Diencephalon (tissue), 1 donor: ENCODE measurements at places on chromosomes 6 and 20. TPM values are rescaled to one million over a fixed set of nuclear protein-coding genes. Genes with fewer than 3 reads are reported as not detected.

Gene TFAP2C
- total RNA-seq = under 0.01 TPM

Gene MOCS3
- total RNA-seq = 8.1 TPM

Gene SLC32A1
- 34.4 TPM for total RNA-seq

Gene MAP7
- 6.9 TPM for total RNA-seq

Gene LAMA2
- 13.1 TPM for total RNA-seq

Gene NPBWR2
- total RNA-seq = not detected

Gene RBM39
- total RNA-seq = 367 TPM

Gene CUL7
- 17.3 TPM for total RNA-seq

Gene HLA-DOB
- total RNA-seq = not detected

Gene RCAN2
- total RNA-seq = 42.7 TPM

Gene PACSIN1
- 13.6 TPM for total RNA-seq

Gene TDP2
- total RNA-seq = 33.4 TPM

Gene FAM209A
- total RNA-seq = not detected

Gene TMEM30A
- 206 TPM for total RNA-seq

Gene FOXF2
- 2.3 TPM for total RNA-seq

Gene WASF1
- total RNA-seq = 66.4 TPM

Gene CAP2
- total RNA-seq = 21.2 TPM

Gene COX4I2
- not detected for total RNA-seq

Gene PLCB1
- total RNA-seq = 85.8 TPM

Gene MRPS26
- 31.4 TPM for total RNA-seq

Gene VNN1
- total RNA-seq = not detected

Gene KHDRBS2
- 33.7 TPM for total RNA-seq

Gene OGFRL1
- total RNA-seq = 63.9 TPM

Gene BMP5
- 5.5 TPM for total RNA-seq

Gene KCNK17
- total RNA-seq = 0.69 TPM

Gene FAM184A
- total RNA-seq = 40.8 TPM

Gene NELFE
- 47.5 TPM for total RNA-seq

Gene PAK5
- 33.0 TPM for total RNA-seq

Gene CDH26
- total RNA-seq = 0.69 TPM

Gene HLA-C
- total RNA-seq = 40.4 TPM

Gene PDE10A
- 213 TPM for total RNA-seq

Gene SDCBP2
- 10.4 TPM for total RNA-seq
